ENCODE measurements at places on chromosomes 5 and 9.

DNA sequence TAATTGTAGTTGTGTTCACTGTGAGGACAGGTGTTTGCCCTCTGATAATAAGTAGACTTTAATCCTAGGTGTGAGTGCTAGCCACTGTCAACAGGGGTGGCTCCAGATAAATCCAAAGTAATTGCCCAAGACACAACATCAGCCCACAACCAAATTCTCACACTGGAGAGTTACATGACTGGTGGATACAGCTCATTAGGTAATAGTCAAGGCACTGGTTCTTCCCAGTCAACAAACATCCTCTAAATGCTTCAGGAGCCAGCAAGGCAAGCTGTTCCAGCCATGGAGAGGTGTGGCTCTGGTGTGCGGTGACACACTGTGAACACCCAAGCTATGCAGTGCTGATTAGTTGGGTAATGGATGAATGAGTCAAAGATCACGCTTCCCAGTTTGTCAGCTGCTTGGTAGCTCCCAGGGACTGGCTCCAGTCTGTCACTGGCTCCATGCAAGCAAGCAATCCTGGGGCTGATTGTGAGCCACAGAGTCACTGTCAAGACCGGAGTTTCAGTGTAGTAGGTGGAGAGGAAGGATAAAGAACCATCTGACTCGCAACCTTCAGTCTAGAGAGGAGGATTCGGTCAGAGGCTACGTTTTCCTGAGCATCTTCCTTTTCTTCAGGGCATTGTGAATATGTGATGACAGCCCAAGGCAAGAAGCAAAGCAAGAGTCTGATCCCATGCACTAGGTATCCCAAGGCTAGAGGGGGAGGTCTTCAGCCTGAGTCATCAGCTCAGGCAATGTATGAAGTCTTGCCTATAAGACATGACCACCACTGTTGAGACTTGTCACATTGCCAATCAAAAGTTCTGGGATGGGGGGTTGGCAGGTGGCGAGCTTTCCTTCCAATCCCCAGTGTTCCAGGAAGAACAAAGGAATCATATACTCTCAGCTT lies 63.1 kb downstream of the UGCG start:
- DNase-seq: no peak

DNA sequence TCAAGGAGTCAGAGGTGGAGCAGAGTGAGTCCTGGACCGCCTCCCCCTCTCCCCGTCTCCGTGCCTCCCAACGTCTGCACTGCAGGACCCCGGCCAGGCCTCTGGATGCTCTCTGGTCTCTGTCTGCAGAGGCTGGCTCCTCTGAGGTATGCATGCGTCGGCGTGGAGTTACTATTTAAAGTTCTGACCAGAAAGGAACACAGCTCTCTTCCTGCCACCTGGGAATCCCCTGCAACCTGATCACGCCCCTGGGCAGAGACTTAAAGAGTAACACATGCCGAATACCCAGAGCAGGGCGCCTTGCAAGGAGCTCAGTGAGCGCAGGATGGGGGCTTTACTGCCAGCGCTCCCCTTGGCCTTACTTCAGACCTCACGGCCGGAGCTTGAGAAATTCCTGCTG lies 16.0 kb downstream of the ANXA6 start:
- DNase-seq: peak; percentile 30

- no peak for DNase-seq
Observed at GRCh38 chr5:14322437-14323187, 179.5 kb downstream of the TRIO start.

DNA sequence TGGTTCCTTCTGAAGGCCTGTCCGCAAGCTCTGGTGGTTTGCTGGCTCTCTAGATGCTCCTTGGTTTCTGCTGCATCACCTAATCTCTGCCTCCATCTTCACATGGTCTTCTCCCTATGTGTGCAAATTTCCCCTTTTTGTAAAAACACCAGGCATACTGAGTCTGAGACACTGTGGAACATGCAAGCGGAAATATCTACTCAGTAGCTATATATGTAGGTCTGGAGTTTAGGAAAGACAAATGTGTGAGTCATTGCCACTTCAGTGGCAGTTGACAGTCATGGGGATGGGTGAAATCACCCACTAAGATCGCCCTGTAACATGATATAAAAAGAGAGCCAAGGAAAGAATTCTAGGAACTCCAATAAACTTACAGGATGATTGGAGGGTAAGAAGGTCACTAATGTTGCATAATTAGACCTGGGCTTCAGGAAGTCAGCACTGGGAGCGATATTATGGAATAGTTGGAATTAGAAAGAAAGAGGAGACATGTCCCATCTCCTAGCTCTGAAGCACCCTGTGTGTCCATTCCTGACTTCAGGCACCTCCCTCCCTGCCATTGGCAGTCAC lies 22.7 kb upstream of the UBLCP1 start:
- DNase-seq: no peak

GRCh38 chr5:142900927-142901326 lies 130.8 kb downstream of the ARHGAP26 start:
- no peak for DNase-seq

DNA sequence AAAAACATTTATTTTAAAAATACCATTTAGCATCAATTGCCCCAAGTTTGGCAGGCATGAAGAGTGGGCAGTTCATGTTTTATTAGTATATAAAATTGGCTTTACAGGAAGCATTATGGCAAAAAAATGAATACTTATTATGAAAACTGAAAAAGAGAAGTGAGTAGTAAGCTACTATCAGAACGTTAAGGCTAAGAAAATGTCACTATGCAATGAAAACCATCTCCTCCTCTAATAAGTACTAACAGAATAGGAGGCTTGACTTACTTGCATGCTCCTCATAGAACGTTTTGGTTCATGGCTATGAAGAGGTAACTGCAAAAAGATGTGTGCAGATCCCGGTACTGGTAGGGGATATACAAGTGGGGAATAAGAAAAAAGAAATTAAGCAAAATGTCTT lies 23.6 kb downstream of the TICAM2 start:
- DNase-seq: no peak

DNA sequence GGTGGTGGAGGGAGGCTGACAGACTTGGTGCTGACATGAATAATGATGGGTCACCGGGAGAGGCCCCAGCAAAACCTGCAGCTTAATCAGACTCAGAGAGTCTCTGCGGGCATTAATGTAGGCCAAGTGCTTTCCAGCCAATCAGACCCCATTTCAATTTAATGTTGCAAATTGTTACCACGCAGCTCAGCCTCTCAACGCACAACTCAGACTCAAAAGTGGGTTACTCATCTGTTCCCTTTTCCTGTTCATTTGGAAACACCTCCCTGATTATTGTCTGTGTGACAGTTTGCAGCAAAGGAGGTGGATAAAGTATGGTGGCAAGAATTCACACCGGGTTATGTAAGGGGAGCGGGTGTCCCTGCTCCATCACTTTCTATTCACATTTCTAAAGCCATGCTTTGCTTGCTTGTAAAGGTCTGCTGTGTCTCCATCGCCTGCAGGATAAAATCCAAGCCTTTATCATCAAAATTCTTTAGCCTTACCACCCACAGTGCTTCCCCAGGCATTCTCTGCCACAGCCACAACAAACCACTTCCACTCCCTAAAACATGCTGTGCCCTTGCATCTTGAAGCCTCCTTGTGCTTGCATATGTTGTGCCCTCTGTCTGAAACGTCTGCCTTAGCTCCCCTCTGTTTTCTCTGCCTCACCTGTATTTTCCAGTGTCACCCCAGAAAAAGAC lies 156.5 kb downstream of the ASTN2 start:
- DNase-seq: no peak

GRCh38 chr5:107680799-107681198 lies 10.1 kb upstream of the EFNA5 start:
- no peak for DNase-seq

GRCh38 chr9:24590432-24590831 lies 44.7 kb upstream of the IZUMO3 start:
- DNase-seq: no peak

- DNase-seq: no peak
Observed at GRCh38 chr9:35734096-35734495, 1.6 kb downstream of the CREB3 start.

DNA sequence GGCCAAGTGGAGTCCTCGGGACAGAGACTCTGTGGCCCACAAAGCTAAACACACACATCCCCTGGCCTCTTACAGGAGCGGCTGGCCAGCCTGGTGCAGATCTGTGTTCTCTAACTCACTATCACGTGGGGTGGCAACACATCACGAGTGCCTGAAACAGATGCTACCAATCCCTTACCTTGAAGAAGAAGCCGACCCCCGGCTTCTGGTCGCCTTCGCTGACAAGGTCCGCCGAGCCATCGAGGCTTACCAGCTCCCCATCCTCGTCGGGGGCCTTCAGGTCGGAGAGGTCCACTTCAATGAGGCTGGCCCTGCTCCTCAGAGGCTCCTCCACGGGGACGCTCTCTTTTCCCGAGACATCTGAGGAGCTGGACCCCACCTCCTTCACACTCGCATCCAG lies 86.7 kb downstream of the CAMSAP1 start:
- DNase-seq: no peak

- no peak for DNase-seq
Observed at GRCh38 chr9:132516911-132517310, 65.5 kb upstream of the BARHL1 start.

DNA sequence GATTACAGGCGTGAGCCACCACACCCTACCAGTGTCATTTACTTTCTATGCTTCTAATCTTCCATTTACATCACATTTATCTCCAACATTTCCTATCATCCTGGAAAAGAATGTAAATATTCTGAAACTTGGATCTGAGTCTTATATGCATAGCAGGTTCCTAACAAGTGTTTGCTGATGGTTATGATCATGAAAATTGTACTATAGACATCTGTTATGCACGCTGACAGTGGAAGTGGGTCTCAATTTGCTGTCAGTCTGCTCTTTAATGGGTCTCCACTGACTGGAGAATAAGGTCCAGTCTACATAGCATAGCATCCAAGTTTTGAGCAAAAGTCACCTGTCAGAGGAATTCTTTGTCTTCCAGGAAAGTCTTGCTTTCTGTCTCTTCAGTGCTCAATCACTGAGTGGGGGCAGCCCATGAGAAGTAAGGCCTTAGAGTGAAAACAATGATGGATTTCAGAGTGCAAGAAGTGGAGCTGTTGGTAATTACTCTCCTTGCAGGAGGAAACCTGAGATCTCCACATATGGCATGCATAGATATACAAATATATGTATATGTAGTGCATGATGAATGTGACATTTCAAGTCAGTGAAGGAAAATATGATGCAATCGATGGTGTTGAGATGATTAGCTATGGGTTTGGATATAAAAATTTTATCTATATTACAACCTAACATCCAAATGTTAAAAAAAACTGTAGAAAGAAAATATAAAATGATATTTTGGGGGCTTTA lies 29.2 kb upstream of the MSANTD3 start:
- no peak for DNase-seq

DNA sequence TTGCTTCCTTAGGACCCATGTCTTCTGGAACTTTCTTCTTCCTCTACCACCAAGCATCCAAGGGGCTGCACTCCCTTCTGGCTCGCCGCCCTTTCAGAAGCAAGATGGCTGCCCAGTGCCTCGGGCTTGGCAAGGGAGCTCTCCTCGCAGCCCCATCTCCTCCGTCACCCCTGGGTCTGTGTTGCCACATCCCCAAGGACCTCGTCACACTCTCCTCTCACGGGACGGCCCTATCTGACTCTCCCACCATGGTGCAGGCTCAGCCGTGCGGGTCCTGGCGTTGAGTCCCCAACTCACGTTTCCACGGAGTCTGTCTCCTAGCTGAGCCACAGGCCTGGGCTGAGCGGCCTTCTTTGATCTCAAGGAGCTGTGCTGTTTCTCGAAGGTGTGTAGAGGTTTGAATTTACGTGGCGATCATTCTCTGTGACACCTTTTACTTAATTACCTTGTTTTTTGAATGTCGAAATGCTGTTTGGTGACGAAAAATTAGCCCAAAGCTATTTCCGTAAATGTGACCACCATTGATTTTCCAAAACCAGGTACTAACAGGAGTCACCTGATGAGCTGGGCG lies 15.0 kb upstream of the SCGB3A1 start:
- DNase-seq: no peak

DNA sequence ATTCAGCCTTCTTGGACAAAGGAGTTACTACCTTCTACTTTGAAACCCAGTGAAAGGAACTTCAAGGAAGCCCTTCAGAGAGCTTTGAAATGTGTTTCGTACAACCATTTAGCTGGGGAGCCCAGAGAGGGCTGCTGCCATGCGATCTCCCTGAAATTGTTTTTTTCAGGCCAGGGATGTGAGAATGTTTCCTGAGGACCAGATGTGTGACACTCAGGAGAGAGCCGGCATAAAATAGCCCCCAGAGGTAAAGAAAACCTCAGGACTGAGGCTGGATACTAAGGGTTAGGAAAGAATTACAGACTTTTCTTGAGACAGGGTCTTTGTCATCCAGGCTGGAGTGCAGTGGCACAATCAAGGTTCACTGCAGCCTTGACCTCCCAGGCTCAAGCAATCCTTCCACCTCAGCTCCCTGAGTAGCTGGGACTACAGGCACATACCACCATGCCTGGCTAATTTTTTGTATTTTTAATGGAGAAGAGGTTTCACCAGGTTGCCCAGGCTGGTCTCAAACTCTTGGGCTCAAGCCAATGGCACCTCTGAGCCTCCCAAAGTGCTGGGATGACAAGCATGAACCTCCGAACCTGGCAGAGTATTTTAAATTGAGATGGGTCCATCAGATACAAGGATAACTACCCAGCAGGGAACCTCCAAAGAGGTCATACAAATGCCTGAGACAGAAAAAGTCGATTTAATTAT lies 8.4 kb downstream of the RPL37 start:
- no peak for DNase-seq

DNA sequence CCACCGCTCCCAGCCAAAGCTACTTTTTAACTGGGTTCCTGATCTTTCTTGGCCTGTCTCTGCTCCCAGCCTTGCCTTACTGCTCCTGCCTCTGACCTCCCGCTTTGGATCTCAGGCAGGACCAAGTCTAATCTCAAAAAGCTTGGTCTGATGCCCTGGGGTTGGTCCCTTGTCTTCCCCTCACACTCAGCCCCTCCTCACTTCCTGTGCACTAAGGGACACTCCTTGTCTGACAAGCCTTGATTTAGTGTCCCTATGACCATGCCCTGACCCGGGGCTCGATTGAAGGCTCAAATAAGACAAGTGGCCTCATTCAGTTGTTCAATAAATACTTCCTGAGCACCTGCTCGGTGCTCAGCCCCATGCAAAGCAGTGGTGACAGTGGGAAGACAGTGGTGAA lies 3.7 kb upstream of the GTF3C5 start:
- DNase-seq: no peak

- DNase-seq: no peak
Observed at GRCh38 chr5:67283275-67283987, 86.8 kb upstream of the CD180 start.
